ENCODE measurements at places on chromosomes 5 and 9.

GRCh38 chr5:81785322-81785721 lies 34.4 kb upstream of the SSBP2 start:
- no peak for DNase-seq

DNA sequence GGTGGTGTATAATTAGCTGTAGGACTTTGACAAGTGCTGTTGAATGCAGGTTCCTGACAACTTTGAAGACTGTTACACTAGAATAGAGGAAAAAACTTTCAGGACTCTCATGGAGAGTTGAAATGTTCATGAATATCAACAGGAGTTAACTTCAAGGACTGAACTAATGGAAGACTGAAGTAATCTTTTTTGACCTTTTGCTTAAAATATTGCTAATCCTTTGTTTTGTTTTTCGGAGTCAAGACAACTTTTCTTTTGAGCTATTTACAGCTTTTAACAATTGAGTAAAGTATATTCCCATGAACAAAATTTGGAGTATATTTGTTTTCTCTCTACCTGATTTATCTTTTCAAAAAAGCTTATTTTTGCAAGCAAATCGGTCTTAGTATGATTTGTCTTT lies 34.1 kb upstream of the MTMR12 start:
- no peak for DNase-seq

DNA sequence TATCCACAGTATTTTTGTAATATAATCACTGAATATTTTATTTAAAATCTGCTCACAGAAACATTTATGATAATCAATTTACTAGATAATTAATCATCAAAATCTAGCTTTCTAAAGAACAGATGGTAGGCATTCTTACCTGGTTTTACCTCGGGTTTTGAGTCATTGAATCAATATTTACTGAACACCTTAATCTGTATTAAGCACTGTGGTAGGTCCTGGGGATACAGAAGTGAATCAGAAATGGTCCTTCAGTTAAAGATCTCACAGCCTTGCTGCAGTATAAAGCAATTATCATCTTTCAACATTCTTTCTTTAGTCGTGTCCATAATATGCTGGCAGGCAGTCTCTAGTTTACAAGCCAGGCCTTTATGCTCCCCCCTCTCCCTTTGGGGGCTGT lies 2.0 kb upstream of the MEIKIN start:
- DNase-seq = no peak

- no peak for DNase-seq
Measured at GRCh38 chr5:52598968-52599367, 188.7 kb upstream of the ITGA1 start.

- no peak for DNase-seq
Measured at GRCh38 chr5:138438724-138439476, at the start of gene REEP2. Gene REEP2 (plus strand): TSS chr5:138439057. CDS start chr5:138439209, 152 bp downstream.

DNA sequence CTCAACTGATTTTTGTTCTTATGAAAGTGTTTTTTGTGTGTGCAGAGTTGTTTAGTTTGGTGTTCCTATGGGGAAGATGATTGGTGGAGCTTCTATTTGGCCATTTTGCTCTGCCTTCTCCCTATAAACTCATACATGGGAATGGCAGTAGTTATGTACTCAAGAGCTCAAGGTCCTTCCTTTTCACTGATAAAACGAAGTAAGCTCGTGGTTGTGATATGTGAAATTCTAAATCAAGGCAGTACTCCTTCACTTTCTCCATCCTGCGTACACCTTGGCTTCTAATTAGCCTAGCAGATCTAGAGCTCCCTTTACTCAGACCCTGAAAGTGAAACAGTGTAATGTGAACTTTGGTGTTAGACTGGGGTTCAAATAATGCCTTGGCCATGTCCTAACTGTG lies 159.3 kb upstream of the TNC start:
- DNase-seq = no peak

DNA sequence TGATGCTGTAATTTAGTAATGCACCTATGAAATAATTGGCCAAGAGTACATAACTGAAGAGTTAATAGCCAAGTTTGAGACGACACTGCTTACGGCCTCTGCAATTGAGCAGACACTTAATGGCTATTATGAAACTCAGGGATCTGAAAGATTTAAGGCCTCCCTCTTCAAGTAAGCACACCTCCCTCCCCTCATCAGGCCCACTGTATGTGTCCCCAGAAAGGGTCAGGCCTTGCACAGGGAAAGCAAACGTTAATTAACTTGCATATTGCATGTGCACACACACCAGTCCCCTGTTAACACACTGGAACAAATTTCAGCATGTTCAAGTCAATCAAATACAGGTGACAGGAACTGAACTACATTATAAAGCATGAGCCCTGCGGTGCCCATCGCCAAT lies 163.6 kb downstream of the SPOCK1 start:
- no peak for DNase-seq

- no peak for DNase-seq
Measured at GRCh38 chr5:81749561-81750307, 1.2 kb downstream of the SSBP2 start.

DNA sequence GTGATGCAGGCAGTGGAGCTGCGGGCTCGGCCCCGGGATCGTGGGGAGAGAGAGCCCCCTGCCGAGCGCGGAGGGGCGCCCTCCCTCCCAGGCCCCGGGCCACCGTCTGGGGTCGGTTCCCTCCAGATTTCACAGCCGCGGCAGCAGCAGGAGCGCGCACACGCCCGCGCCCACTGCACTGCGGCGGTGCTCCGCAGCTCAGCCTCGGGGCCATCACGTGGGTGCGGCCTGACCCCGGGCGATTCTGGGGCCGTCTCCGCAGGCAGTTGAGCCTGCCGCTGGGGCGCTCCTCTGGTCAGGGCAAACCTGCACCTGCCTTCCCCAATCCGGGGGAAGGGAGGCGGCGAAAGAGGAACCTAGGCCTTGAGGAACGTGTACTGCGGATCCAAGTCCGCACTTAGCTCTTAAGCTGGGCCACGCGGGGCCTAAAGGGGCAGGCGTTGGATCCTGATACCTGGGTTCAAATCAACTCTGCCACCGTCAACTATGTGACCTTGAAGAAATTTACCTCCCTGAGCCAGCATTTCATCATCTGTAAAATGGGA lies 9.4 kb upstream of the DELE1 start:
- no peak for DNase-seq

DNA sequence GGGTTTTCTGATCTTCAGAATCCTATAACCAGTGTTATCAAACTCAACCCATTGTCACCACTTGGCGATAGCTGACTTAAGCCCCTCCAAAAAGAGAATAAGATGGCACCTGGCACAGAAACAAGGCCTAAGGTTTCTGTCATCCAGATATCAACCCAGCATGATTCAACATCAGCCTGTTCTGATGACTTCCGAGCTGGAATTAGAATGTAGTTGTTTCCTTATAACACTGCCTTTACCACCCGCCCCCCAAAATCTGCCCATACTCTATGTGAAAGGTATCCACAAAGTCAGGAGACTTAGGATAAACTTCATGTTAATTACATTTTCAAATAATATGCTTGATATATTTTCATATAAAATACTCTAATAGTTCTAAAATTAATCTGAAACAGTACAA lies 5.2 kb downstream of the KLF9 start:
- DNase-seq = no peak

DNA sequence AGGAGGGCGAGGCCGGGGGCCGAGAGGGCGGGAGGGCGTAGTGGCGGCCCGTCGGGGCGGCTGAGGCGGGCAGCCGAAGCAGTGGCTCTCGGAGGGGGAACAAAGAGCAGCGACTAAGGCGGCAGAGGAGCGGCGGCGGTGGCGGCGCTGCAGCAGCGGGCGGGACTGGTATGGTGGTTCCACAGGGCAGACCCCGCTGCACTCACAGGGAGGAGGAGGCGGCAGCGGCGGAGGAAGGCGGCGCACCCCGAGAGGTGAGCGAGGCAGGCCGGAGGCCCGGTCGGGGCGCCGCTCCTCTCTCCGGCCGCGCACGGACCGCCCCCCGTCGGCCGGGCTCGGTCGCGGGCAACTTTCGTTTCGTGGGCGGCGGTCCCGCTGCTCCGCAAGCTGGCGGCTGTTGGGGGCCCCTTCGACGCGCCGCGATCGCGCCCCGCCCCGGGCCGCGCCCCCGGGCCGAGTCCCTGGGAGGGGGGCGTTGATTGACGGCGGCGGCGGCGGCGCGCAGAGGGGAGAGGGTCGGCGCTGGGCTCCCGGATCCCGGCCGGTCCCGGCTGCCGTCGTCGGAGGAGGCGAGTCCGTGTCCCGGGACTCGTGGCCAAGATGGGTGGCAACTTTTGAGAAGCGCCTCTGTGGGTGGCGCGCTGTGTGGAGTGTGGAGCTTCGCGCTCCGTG lies 467 bp downstream of the CNOT6 start:
- no peak for DNase-seq

DNA sequence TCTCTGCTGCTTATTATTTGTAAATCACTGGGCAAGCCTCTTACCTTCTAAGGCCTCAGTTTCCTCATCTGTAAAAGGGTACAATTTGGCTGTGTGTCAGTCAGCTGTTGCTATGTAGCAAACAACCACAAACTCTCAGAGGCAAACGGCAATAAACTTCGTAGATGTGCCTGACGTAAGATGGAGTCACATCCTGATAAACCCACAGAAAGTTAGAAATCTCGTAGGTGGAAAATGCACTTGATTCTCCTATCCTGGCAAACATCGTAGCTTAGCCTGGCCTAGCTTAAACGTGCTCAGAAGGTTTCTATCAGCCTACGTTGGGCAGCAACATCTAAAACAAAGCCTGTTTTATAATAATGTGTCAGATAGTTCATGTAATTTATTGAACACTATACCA lies 35.0 kb upstream of the UNC5A start:
- DNase-seq = no peak

DNA sequence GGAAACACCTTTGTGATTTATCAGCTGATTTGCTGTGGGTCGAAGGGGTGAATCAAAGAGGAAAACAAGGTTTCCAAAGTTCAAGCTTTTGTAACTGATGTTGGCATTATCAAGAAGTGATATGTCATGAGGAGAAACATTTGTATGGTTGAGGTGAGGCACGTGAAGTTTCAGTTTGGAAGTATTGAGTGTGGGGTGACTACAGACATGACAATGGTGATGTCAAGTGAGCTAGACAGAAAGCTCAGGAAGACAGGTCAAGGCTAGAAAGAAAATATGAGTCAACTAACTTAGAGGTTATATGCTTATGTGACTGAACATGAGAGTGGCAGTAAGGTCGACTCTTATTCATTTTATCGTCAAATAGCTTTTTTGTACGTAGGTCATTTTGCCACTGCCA lies 99.1 kb downstream of the RAB3C start:
- DNase-seq = no peak

DNA sequence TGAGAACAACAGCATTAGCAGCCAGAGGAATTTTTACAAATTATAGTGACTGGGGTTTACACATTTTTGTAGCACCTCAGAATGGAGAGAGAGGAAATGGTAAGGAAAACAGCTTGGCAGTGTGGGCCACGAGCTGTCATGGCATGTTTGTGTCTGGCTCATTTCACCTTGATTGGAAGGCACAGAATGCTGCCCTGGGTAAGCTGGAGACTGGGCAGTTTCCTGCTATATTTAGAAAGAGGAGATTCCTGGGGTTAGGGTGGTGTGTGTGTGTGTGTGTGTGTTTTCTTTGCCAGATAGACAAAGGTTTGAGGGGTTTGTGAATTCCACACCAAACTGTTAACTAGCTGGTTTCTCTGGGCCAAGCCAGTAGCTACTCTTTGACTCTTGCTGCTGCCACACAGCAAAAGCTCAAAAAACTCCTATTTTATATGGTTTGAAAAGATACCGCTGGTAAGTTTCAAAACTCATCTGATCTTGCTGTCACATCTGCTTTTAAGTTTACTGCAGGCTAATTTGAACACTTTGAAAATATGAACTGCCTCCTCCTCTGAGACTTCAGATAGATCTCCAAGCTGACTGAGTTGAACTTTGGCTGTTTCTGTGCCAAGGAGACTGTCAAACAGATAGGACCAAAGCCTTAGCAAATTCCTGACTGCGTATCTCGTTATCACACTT lies 9.1 kb downstream of the ARHGAP26 start:
- DNase-seq = no peak

DNA sequence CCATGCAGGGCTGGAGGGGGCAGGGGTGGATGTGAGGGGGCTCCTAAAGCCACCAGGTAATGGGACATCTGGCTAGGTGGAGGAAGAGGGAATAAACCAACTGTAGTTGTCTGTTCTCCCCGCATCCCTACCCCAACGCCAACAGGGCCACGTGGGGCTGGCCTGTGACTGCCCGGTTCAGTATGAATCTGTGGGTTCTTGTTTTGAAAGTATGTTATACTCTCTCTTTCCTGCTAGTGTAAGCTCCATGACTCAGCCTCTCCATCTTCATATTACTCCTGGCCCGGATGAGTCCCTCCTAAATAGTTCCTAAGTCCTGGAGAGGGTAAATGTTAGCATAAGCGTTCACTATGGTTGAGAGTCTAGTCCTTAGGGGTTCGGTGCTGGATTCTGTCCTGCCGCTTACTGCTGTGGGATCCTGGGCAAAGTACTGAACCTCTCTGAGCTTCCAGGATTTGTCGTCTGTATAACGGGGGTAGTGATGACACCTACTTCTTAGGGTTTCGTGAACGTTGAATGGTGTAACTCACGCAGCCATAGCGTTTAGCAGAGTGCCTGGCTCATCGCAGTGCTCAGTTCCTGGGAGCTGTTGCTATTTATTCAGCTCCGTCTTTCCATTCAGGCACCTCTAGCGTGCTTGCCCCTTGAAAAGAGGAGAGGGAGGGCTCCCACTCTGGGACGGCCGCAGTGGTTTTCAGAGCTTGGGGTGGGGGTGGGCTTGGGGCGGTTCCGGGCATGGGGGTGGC lies 28.8 kb downstream of the LHX2 start:
- DNase-seq = no peak

GRCh38 chr9:123072407-123072995 lies 39.0 kb downstream of the GPR21 start:
- DNase-seq = no peak

- DNase-seq = no peak
Measured at GRCh38 chr9:89718651-89719050, 113.8 kb downstream of the GADD45G start.

DNA sequence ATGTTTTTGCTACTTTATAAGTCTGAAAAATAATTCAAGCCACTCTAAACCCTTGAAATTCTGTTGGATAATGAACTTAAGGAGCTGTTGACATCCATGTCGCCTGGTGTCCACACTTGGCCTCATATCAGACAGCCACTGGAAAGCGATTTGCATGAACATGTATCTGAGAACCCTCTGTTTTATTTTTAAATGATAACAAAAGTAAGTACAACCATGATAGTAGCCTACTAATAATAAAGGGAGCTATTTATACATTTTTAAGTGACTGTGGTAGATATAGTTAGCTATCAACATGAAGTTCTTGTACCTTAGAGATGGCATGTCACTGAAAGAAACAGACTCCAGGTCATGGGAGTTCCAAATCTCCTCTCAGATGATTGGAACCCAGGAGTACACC lies 53.3 kb downstream of the PLCXD3 start:
- DNase-seq = no peak

DNA sequence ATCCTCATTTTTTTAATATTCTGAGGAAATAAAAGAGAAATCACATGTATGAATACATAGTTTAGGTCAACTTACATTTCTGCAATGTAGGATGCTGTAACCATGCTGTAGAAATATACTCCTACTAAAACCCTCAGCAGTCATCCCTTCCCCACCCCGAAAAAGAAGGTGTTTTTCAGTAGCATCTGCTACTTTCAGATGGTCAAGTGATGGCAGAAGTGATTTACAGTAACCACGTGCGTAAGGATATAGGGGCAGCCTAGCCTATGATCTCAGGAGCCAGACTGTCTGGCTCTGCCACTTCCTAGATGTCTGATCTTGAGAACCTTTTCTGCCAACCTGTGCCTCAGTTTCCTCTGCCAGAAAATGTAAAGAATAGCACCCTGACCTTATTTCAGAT lies 26.0 kb upstream of the SYK start:
- no peak for DNase-seq

Measured in forelimb muscle (tissue), 1 donor.